NCI-H460 (cell line): ENCODE measurements at places on chromosomes 6 and 20. TPM values are rescaled to one million over a fixed set of nuclear protein-coding genes. Genes with fewer than 3 reads are reported as not detected.

CRISP3 gene
- total RNA-seq: not detected in 2 replicates

GNAS-AS1 gene
- 1.7 and 1.8 TPM in 2 replicates for total RNA-seq

TRIM40 gene
- not detected in 2 replicates for total RNA-seq

RIPPLY2 gene
- total RNA-seq: not detected in 2 replicates

KHDC1 gene
- total RNA-seq: 1.5 and 2.8 TPM in 2 replicates

FNDC11 gene
- 0.05 TPM in 1 of 2 replicates, not detected in the other for total RNA-seq

CRIP3 gene
- not detected in 2 replicates for total RNA-seq

TCF21 gene
- not detected in 2 replicates for total RNA-seq

- DNase-seq: no peak
These were observed 78.1 kb downstream of the CBFA2T2 start for GRCh38 chr20:33567949-33568348.

DNA sequence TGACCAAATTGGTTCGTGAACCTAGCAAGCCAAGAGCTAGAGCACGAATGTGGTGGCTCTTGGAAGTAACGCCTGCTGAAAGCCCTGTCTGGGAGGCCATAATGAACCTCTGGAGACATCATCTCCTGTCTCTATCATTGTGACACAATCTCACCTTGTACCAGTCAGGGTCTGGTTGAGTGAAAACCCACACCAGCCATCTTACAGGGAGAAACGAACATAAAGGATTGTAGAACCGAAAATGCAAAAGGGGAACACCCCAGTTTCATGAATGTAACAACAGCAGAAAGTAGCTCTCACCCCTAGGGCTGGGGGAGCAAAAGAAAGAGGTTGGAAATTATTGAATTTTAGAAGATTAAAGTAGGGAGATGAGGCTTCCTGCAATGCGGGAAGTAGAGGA lies 50.9 kb upstream of the TAB2 start:
- DNase-seq: no peak

- DNase-seq: no peak
These were observed 21.7 kb downstream of the SERPINB9 start for GRCh38 chr6:2881423-2881822.

DNA sequence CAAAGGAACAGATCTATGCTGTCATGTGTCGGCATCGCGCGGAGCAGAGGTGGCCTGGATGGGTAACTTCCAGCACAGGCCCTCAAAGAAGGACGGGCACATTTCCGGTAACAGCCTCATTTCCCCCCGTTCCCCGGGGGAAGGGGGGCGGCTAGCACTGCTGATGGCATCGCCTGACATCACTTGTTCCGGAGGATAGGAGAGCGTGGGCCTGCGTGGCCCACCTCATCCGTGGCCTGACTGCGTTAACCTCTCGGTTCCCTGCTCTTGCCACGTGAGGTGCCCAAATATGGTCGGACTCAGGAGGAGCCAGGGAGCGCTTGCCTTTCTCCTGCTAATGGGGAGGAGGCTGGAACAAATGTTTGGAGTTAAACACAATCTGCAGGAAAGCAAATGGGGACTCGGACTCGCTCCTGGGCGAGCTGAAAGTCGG lies at the start of gene AKAP12:
AKAP12 (plus strand) TSS at position 365 of the 433 bp plus-strand sequence. CDS start 596 bp downstream, outside the sequence.
- no peak for DNase-seq

GRCh38 chr20:59334651-59335300 lies 34.4 kb downstream of the EDN3 start:
- DNase-seq: no peak
